ENCODE measurements at places on chromosomes 3 and 15.
A peak's percentile ranks its signal among the peaks of the same experiment; 100 is the strongest.

GRCh38 chr15:31458596-31459399 is 132.2 kb downstream of the KLF13 start:
- peak; percentile 67 for DNase-seq

DNA sequence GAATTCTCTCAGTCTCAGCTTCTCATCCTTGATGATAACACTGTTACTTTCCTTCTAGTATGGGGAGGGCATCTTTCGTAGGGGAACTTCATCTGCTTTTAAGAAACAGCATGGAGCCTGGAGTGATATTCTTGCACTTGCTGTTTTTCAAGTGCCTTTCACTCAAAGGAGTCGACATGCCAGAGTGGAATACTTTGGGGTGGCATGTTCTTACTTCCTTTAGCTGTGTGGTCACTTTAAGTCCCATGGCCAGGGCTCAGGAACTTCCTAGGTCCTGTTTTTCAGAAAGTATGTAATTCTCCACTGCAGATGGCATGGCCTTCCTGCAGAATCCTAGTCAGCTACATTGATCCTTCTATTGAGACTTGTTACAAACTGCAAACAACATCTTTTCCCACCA is 28.1 kb upstream of the CDCP1 start:
- no peak for DNase-seq

- DNase-seq: no peak
Measured at GRCh38 chr3:50359760-50360110, 414 bp upstream of the TMEM115 start.

- no peak for DNase-seq
Measured at GRCh38 chr3:168285506-168285905, 189.8 kb upstream of the GOLIM4 start.

DNA sequence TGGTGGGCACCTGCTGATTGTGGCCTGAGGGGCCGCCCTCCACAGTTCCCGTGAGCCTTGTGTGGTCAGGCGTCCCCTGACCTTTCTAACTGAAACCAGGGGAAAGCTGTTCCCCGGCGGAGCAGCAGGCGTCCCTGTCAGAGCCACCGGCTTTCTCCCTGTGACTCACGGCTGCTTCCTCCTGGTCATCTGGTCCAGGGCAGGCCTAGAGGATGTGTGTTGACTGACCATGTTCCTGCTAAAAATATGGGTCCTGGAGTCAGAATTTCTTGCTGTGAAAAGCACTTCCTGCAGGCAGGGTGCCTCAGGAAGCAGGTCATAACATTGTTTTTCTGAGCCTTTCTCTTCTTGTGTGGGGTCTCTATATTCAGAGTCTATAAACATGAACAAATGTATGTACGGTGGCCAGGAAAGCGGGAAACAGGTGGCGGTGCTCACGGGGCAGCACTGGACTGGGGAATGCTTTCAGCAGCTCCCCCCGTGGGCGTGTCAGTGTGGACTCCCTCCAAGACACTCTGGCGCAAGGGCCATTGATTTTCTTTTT is 38.4 kb upstream of the CGNL1 start:
- peak; percentile 54 for DNase-seq

DNA sequence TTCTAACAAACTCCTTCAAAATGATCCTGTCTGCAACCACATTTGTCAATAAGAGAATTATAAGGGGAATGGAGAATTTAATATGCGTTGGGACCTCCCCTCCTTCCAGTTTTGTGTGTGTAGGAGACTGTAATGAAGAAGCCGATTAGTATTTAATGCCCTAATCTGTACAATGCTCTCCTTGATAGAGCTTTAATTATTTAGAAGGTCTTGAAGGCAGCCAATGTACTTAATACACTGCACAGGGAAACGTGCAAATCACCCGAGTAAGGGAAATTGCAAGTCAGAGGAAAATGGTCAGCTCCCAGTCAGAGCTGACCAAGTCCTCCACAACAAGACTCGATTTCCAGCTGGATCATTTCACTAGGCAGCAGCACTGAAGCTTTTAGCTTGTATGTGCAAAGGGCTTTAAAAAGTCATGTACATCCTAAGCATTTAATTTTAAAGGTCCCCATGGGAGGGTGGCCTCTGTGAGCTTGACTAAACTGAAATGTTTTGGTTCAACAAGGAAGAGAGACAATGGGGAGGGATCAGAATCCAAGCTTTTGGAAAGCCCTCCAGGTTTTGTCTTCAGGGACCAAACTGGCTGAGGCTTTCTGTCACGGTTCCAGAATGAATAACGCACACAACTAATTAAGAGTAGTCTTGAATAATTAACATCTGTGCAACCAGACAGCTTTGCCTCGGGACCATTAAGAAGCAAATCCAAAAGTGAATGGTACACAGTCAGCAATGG is 159.8 kb upstream of the MITF start:
- no peak for DNase-seq

- no peak for DNase-seq
Measured at GRCh38 chr15:48695088-48695826, 49.7 kb upstream of the FBN1 start.

- DNase-seq: no peak
Measured at GRCh38 chr3:33644582-33644981, 73.5 kb downstream of the CLASP2 start.

DNA sequence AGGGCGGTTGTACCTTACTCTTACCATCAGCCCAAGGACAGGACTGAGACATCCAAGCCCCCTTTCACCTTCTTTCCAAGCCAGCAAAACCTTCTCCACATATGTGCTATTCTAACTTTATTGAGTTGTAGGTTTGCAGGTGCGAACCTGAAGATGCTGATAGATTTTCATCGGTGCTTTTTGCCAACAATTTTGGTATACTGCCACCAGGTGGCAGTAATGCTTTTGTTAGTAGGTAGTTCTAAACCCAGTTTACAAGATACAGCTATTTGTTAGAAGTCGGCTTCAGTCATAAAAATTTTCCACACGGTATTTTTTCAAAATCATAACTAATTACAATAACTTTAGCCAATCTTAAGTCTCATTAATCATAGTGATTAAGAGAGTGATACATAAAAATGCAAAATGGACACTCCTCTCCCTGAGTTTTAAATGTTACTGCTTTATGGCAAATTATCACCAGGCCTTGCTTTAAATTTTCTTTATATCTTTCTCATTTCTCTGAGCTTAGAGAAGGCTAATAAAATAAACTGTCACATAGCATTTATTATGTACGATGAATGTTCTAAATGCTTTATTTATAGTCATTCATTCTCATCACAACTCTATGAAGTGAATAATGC is 636 bp downstream of the TBC1D21 start:
- DNase-seq: peak; percentile 78

DNA sequence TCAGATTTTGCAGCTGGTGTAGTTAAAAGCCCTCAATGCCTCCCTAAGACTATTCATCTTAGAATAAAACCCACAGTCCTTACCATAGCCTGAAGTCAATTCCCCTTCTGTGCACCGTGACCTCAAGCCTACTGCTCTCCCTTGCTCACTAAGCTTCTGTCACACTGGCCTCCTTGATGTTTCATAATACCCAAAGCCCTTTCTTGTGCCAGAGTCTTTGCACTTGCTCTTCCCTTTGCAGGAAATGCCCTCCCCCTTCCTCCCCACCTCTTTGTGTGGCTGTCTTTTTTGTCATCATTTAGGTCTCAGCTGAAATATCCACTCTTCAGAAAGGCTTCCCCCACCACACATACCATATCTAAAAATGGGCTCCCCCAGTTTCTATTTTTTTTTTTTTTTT is 4.2 kb upstream of the PLEKHO2 start:
- DNase-seq: peak; percentile 88

DNA sequence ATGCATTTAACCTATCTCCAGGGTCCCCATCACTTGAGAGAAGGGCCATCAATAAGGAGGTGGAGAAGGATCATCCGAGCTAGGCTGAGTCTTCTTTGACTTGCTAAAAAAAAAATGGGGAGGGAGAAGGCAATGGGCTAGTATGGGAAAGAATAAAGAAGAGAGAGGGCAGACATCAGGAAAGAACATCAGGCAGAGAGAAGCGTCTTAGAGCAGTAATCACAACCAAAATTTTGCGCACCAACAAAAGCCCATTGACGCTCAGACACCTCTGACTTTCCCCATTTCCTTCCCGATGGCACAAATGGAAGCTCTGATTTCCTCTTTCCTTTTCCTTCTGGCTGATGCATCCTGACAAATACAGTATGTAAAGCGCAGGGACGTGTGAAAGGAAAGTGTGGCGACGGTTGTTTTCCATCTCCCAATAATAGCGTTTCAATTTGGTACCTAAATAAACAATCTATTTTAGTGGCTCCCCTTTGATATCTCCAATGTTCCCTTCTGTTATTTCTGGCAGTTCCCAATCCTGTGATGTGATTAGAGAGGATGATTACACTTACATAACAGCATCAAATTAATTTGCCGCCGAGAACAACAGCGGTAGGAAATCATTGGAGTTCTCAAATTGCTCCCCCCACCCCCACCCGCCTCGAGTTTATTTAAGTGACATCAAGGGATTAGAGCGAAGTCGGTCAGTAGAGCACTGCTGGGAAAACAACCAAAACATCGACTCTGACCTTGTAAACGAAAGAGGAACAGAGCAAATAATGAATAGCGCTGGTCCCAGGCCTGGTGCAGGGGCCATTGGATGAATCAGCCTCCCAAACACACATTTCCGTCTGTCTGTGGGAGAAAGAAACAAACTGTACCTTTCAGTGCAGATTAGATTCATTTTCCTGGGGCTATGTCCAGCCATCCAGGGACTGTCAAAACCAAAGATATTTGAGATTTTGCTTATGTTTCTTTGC is 273.3 kb upstream of the ICE2 start:
- no peak for DNase-seq

DNA sequence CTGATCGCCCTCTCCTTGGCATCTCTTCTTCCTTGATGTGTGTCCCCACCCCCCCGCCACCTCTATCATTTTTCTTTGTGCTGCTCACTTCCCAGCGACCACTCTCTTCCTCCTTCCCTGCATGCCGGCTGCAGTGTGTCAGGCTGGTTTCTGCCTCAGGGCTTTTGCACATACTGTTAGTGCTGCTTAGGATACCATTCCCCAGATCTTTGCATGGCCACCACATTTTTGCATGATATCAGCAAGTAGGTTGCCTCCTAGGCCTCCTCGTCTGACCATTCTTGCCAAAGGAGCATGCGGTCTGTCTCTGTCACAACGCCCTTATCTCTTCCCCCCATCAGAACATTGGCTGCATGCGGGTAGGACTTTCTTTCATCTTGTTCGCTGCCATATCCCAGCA is 12.5 kb downstream of the FBLN2 start:
- DNase-seq: no peak

GRCh38 chr15:86650094-86650493 is 570.4 kb downstream of the AGBL1 start:
- DNase-seq: no peak

DNA sequence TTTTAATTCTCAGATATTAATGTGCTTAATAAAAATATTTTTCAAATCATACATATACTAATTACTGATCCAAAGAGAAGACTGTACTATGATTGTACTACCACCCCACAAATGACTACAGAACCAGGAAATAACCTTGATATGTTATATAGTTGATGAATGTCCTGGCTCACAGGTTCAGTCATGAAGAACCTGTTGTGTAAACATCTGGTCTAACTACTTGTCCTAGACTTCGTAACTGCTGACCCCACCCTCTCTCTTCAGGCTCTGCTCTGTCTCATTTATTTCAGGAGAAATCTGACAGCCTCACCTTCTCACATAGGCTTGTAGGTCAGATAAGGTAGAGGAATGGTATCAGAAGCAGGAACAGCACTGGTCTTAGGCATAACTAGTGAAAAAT is 14.7 kb upstream of the CSTA start:
- no peak for DNase-seq

GRCh38 chr3:66037330-66037985 is 1.3 kb downstream of the MAGI1 start:
- DNase-seq: no peak

GRCh38 chr15:72285927-72286516 is 13.7 kb upstream of the PARP6 start:
- DNase-seq: peak; percentile 58

GRCh38 chr3:99484871-99485270 is 153.5 kb upstream of the COL8A1 start:
- DNase-seq: peak; percentile 31

- peak; percentile 3 for DNase-seq
Measured at GRCh38 chr3:39809181-39809994, at the start of gene MYRIP. MYRIP (plus strand) TSS chr3:39809609; CDS start chr3:39900817, 91,208 bp downstream.

- no peak for DNase-seq
Measured at GRCh38 chr15:84699538-84700191, 16.3 kb downstream of the SEC11A start.

DNA sequence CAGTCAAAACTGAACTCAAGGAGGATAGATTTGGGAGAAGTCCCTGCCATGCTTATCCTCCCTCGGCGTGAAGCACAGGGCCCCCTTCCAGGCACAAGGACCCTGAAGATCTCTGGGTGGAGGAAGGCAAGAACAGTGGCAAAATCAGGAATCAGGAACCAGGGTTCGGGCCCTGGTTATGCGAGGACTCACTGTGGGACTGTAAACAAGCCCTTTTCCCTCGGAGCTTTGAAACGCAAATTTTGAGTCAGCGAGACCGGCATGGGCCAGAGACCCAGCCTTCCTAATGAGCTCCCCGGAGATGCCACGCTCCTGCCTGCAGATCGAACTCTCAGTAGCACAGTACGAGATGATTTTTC is 70.1 kb downstream of the SLC12A8 start:
- DNase-seq: no peak

DNA sequence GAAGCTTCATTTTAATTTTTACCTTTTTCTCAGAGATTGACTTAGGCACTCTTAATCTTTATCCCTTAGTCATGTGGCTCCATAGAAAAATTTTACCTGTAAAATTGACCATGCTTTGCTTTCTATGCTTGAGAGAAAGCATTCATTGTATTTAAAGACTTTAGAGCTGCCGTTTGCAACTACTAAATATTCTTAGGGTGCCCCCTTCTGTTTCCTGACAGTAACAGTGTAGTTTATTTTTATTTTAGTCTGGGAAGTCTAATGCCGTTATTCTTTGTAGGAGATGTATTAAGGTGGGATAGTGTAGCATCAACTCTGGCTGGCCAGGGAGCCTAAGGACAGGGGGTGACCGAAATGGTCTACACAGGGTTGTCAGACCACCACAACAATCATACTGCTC is 84.5 kb upstream of the SYNPR start:
- no peak for DNase-seq

DNA sequence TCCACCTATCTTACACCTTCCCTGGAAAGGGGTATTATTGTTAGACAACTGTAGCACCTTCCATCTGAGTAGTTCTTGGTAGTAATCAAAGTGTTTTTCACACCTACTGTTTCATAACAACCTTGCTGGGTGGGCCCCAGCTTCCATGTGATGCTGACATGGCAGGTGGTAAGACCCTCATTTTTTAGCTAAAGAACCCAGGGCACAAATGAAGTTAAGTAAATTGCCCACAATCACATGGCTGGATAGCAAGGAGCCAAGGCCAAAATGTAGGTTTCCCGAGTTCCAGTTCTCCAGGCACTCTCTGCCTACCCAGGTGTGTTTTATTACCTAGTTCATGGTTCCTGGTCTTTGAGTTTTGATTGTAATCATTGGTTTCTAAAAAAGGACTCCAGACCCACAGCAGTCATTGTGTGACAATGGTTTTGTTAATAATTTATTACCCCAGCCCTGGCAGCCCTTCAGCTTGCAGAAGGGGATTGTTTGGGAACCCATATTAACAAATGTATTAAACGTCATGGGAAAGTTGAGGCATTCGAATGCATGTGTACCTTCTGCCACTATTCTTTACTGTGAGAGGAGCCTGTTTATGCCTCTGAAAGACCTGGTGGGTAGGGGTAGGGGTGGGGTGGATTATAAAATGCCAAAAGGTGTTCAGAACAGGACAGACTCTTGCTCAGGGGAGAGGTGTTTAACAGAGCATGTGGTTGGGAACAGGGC is 222.2 kb upstream of the BHLHE40 start:
- DNase-seq: no peak
